ENCODE measurements at places on chromosomes 5 and 9. TPM values are rescaled to one million over a fixed set of nuclear protein-coding genes. Genes with fewer than 3 reads are reported as not detected.

The FAT2 gene
- 0.02 TPM for total RNA-seq

The IRX2 gene
- total RNA-seq = 60.7 TPM

The SLC22A4 gene
- total RNA-seq = 0.37 TPM

The GDA gene
- total RNA-seq = 1.2 TPM

The NMUR2 gene
- not detected for total RNA-seq

GRCh38 chr9:119483153-119483552 is 113.9 kb upstream of the BRINP1 start:
- H3K27ac ChIP-seq = no peak overlapping the region
- peaks cover 4% of the 10 kb centered on the region for H3K4me1 ChIP-seq
- DNase-seq = no peak
- no peaks in the 10 kb centered on the region for H3K27me3 ChIP-seq
- no peaks in the 10 kb centered on the region for H3K36me3 ChIP-seq

DNA sequence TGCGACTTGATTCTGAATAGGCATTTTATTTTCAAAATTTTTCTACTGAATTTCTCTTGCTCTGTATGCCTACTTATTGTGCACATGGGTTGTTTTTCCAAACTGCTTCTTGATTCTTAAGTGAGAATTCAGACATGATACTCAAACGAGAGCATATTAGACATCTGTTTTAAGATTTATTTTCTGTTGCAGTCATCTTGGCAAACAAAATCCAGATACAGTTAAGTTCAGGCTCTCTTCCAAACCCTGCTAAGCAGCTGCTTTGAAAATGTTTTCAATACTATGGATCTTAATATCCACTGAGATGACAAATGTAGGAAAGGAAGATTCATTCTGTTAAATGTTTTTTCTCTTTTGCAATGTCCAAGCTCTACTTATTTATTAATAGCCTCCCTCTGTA is 4.5 kb downstream of the TMEM215 start:
- H3K4me3 ChIP-seq = no peak overlapping the region
- peaks cover 7% of the 10 kb centered on the region for H3K27me3 ChIP-seq
- no peaks in the 10 kb centered on the region for H3K4me1 ChIP-seq
- no peaks in the 10 kb centered on the region for H3K36me3 ChIP-seq
- no peak for DNase-seq

GRCh38 chr5:159878988-159879471 is 37.3 kb upstream of the ADRA1B start:
- peak overlapping the region; percentile 35 for H3K4me3 ChIP-seq
- H3K27me3 ChIP-seq = peaks cover 2% of the 10 kb centered on the region
- no peaks in the 10 kb centered on the region for H3K36me3 ChIP-seq
- DNase-seq = peak; percentile 58

Data from glutamatergic neuron (in vitro differentiated cells).